ENCODE measurements at places on chromosomes 7 and 10.

- DNase-seq, result no peak
- H3K27me3 ChIP-seq, result no peaks in the 10 kb centered on the region
- H3K4me3 ChIP-seq, result no peak overlapping the region
- H3K27ac ChIP-seq, result no peak overlapping the region
- H3K4me1 ChIP-seq, result no peaks in the 10 kb centered on the region
Observed at GRCh38 chr7:26533217-26533616, 241.6 kb downstream of the SNX10 start.

DNA sequence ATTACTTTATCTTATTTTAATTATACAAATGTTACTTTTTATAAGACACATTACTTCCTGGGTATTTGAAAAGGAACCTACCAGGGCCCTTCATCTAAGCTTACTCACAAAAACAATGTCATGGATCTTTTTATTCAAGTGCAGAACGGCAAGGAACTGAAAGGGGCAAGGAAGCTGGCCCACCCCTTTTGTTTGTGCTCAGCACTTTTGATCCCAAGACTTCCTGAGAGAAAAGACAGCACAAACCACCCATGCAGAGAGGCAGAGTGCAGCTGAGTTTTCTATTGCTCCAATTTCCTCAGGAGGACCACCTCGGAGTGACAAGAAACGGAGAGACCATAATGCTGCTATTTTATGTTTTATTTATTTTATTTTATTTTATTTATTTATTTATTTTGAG is 232.0 kb upstream of the NRP1 start:
- no peak for DNase-seq
- no peak overlapping the region for H3K27ac ChIP-seq
- no peaks in the 10 kb centered on the region for H3K27me3 ChIP-seq
- H3K4me1 ChIP-seq, result no peaks in the 10 kb centered on the region

- no peak overlapping the region for H3K27ac ChIP-seq
- no peaks in the 10 kb centered on the region for H3K36me3 ChIP-seq
- H3K27me3 ChIP-seq, result no peaks in the 10 kb centered on the region
- H3K4me1 ChIP-seq, result peaks cover 23% of the 10 kb centered on the region
- no peak for DNase-seq
Observed at GRCh38 chr10:71771821-71772617, 1.3 kb downstream of the VSIR start.

- no peaks in the 10 kb centered on the region for H3K27me3 ChIP-seq
- no peaks in the 10 kb centered on the region for H3K4me1 ChIP-seq
- DNase-seq, result no peak
- no peak overlapping the region for H3K27ac ChIP-seq
- H3K4me3 ChIP-seq, result no peak overlapping the region
Observed at GRCh38 chr10:98921316-98921715, 314.3 kb downstream of the HPSE2 start.

GRCh38 chr10:114426476-114426875 is 22.2 kb upstream of the AFAP1L2 start:
- no peaks in the 10 kb centered on the region for H3K4me1 ChIP-seq
- no peaks in the 10 kb centered on the region for H3K36me3 ChIP-seq
- H3K27me3 ChIP-seq, result no peaks in the 10 kb centered on the region

- no peaks in the 10 kb centered on the region for H3K4me1 ChIP-seq
- H3K27ac ChIP-seq, result no peak overlapping the region
- H3K36me3 ChIP-seq, result no peaks in the 10 kb centered on the region
- H3K27me3 ChIP-seq, result no peaks in the 10 kb centered on the region
Observed at GRCh38 chr7:3214090-3214413, 87.0 kb upstream of the SDK1 start.

DNA sequence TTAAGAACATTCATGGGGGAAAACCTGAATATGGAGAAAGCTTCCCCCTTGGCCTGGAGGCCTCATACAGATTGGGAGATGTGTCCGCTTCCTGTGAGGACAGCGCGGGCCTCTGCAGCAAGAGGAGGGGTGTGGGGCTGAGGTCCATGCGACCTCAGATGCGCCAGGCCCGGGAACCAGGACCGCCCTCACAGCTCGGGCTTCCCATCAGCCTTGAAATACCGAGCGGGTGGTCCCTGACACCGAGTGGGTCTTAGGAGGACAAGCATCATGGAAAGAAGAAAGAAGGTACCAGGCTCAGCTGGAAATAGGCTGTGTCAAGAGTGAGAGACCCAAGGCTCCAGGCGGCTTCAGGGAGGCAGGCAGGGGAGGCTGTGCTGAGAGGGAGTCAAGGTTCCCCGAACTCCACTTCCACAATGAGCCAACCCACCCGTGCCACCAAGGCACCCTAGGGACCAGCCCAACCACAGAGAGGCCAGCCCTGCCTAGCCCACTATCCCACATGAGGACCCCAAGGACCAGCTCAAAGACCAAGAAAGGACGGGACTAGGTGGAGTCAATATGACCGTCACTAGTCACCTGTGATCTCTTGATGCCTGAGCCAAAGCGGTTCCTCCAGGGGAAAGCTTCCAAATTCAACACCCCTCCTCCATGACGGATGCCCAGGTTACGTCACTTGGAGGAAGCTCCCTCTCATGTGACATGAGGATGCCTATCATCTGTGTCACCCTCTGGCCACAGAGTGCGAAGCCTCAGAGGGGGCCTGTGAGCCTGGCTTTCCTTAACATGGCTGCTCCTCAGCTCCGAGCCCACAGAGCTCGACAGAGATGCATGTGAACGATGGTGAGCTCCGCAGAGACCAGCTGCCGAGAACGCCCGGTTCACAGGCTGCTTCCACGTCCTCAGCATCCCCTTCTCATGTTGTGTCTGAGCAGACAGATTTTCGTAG is 103.7 kb downstream of the TCERG1L start:
- no peak overlapping the region for H3K4me3 ChIP-seq
- H3K4me1 ChIP-seq, result no peaks in the 10 kb centered on the region
- H3K36me3 ChIP-seq, result no peaks in the 10 kb centered on the region
- H3K27ac ChIP-seq, result no peak overlapping the region
- no peaks in the 10 kb centered on the region for H3K27me3 ChIP-seq

GRCh38 chr10:125123476-125124114 is 36.8 kb downstream of the CTBP2 start:
- no peaks in the 10 kb centered on the region for H3K4me1 ChIP-seq
- H3K27ac ChIP-seq, result no peak overlapping the region
- no peak for DNase-seq
- no peak overlapping the region for H3K4me3 ChIP-seq
- H3K36me3 ChIP-seq, result no peaks in the 10 kb centered on the region
- peaks cover 85% of the 10 kb centered on the region for H3K27me3 ChIP-seq

- DNase-seq, result no peak
- no peaks in the 10 kb centered on the region for H3K36me3 ChIP-seq
- no peaks in the 10 kb centered on the region for H3K4me1 ChIP-seq
- H3K27ac ChIP-seq, result no peak overlapping the region
Observed at GRCh38 chr7:123398921-123399320, 135.5 kb downstream of the IQUB start.

- H3K4me1 ChIP-seq, result peaks cover 8% of the 10 kb centered on the region
- no peak overlapping the region for H3K27ac ChIP-seq
- H3K36me3 ChIP-seq, result no peaks in the 10 kb centered on the region
- no peak overlapping the region for H3K4me3 ChIP-seq
Observed at GRCh38 chr10:66591865-66592264, 334.0 kb upstream of the LRRTM3 start.

DNA sequence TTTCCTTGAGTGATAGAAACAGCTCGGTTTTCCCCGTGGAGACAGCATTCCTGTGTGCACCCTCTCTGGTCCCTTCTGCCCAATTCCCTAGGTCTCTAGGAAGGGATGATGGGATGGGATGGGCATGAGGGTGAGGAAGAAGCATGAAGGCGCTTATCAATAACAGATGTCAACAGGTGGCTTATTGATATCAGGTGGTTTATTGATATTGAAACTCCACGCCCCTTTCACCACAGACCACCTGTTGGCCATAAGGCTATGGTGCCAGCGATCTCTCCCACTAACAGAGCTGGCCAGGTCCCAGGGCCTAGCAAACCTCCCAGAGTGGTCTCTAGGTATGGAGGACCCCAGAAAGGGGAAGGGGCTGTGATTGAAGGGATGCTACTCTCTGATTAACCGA is 7.9 kb downstream of the MOSPD3 start:
- H3K4me1 ChIP-seq, result no peaks in the 10 kb centered on the region
- DNase-seq, result no peak
- H3K4me3 ChIP-seq, result no peak overlapping the region

DNA sequence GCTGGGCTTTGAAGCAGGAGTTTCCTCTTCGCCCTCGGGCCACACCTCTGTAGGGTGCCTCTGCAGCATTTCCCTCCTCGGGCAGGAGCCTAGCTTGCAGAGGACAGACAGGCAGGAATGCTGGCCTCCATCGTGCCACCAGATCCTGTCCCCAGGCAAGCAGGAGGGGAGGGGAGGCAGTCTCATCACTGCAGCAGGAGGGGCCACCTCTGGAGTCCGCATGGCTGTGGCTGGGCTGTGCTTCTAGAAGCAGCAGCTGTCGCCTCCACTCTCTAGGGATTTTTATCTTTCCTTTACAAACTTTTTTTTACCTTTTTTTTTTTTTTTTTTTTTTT is 181.4 kb downstream of the CUX1 start:
- H3K4me1 ChIP-seq, result peaks cover 29% of the 10 kb centered on the region
- no peak overlapping the region for H3K4me3 ChIP-seq
- no peaks in the 10 kb centered on the region for H3K36me3 ChIP-seq
- no peak overlapping the region for H3K27ac ChIP-seq

GRCh38 chr10:106637873-106638272 is 526.6 kb downstream of the SORCS1 start:
- H3K4me1 ChIP-seq, result no peaks in the 10 kb centered on the region
- DNase-seq, result no peak
- H3K27me3 ChIP-seq, result no peaks in the 10 kb centered on the region

DNA sequence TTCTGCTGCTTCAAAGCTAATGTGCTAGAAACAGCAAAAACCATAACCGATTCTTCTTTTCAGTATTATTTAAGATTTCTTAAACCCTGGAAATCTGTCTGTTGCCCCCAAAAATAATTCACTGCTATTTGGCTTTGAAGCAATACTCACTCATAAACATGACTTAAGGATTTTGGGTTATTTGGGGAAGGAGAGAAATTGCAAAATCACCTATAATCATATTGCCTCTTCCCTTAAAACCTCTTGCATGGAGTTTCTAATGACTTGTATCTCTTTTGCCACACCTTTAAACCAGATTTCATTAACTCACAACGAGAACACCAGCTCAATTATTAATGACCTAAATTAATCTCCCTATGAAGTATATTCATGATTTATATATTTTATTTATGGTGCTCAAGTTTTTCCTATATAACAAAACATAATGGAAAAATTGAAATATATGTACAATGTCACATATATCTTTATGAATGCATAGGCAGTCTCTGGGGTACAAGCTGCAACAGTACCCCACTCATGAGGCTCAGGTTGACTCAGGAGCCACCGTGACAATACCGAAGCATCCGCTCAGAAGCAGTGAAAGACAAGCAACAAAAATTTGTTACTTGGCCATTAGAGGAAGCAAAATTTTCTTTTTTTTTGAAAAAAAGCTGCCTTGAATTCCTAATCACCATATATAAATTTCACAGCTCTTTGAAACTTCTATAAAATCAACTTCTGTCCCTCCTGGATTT is 3.0 kb downstream of the NAMPT start:
- DNase-seq, result no peak
- peaks cover 23% of the 10 kb centered on the region for H3K4me1 ChIP-seq
- no peaks in the 10 kb centered on the region for H3K27me3 ChIP-seq
- no peak overlapping the region for H3K27ac ChIP-seq

- H3K4me3 ChIP-seq, result peak overlapping the region; percentile 93
- no peaks in the 10 kb centered on the region for H3K27me3 ChIP-seq
Observed at GRCh38 chr7:106283831-106284713, 711 bp downstream of the NAMPT start.

DNA sequence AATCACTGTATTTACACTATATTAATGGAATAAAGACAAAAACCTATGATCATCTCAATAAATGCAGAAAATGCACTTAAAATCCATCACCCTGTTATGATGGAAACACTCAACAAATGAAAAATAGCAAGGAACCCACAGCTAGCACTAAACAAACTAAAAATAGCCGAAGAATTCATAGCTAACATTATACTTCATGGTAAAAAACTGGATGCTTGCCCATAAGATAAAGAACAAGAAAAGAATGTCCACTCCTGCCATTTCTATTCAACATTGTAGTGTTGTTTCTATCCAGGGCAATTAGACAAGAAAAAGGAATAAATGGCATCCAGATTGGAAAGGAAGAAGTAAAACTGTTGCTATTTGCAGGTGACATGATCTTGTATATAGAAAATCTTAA is 142.1 kb downstream of the STK31 start:
- no peak overlapping the region for H3K27ac ChIP-seq
- H3K4me3 ChIP-seq, result no peak overlapping the region
- no peaks in the 10 kb centered on the region for H3K36me3 ChIP-seq
- no peak for DNase-seq

DNA sequence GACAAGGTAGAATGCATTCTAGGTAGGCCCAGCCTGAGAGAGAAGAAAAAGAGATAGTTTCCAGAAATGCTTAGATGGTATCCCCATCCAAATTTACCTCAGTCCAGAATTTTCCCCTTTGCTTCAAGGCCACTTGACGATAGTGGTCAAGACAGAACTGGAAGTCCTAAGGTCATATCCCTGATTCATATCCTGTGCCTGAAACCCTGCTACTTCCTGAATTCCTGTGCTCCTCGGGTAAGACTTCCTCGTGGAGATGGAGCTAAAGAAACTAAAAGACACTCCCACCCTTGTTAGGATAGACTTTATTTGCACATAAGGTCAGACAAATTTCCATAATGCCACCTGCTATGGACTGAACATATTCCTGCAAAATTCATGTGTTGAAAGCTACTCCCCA is 175.9 kb downstream of the EVX1 start:
- no peaks in the 10 kb centered on the region for H3K4me1 ChIP-seq
- no peak for DNase-seq
- no peak overlapping the region for H3K4me3 ChIP-seq
- no peaks in the 10 kb centered on the region for H3K27me3 ChIP-seq
- H3K27ac ChIP-seq, result no peak overlapping the region
- H3K36me3 ChIP-seq, result no peaks in the 10 kb centered on the region

- no peak overlapping the region for H3K4me3 ChIP-seq
- H3K4me1 ChIP-seq, result peaks cover 44% of the 10 kb centered on the region
- H3K36me3 ChIP-seq, result peaks cover 35% of the 10 kb centered on the region
- H3K27me3 ChIP-seq, result no peaks in the 10 kb centered on the region
- peak overlapping the region; percentile 65 for H3K27ac ChIP-seq
- DNase-seq, result peak; percentile 84
Observed at GRCh38 chr10:11270135-11270857, 252.6 kb downstream of the CELF2 start.

DNA sequence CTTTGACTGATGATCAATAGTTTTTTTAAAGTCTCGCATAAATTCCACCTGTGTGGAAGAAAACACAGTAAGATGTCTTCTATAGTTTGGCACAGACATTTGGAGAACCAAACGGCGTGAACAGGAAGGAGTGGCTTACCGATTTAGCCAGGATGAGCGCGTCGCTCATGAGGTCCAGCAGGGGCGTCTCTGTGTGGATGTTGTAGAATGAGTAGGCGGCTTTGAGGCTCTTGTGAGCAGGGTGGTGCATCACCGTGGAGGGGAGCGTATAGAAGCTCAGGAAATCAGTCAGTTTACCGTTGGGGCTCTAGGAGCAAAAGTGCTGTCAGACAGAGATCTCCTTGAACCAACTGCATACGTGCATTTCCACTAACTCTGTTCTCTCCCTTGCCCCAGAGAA is 15.5 kb downstream of the RPP38 start:
- H3K4me1 ChIP-seq, result no peaks in the 10 kb centered on the region
- DNase-seq, result no peak
- no peak overlapping the region for H3K4me3 ChIP-seq
- no peak overlapping the region for H3K27ac ChIP-seq
- H3K36me3 ChIP-seq, result no peaks in the 10 kb centered on the region

Measured in MM.1S (cell line).